Nephron progenitor cell (in vitro differentiated cells): ENCODE measurements at places on chromosomes 1 and 21.

DNA sequence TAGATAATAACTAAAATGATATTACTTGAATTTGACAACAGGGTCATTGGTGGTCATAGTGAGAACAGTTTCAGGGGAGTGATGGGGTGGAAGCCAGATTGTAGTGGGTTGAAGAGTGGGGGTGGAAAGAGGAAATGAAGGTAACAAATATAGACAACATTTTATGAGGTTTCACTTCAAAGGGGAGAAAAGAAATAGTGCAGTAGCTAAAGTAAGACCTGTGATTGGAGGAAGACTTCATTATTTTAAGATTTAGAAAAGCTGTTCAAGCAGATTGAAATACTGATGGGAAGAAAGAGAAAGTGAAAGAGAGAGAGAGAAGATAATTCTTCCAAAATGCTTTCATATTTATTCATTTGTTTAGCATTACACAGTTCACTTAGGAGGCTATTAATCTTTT is 52.0 kb upstream of the KCNA3 start:
- no peak for DNase-seq

GRCh38 chr21:37868446-37869295 is 47.6 kb downstream of the KCNJ6 start:
- DNase-seq = no peak

GRCh38 chr1:111205714-111206050 is 5.2 kb upstream of the DENND2D start:
- DNase-seq = no peak

DNA sequence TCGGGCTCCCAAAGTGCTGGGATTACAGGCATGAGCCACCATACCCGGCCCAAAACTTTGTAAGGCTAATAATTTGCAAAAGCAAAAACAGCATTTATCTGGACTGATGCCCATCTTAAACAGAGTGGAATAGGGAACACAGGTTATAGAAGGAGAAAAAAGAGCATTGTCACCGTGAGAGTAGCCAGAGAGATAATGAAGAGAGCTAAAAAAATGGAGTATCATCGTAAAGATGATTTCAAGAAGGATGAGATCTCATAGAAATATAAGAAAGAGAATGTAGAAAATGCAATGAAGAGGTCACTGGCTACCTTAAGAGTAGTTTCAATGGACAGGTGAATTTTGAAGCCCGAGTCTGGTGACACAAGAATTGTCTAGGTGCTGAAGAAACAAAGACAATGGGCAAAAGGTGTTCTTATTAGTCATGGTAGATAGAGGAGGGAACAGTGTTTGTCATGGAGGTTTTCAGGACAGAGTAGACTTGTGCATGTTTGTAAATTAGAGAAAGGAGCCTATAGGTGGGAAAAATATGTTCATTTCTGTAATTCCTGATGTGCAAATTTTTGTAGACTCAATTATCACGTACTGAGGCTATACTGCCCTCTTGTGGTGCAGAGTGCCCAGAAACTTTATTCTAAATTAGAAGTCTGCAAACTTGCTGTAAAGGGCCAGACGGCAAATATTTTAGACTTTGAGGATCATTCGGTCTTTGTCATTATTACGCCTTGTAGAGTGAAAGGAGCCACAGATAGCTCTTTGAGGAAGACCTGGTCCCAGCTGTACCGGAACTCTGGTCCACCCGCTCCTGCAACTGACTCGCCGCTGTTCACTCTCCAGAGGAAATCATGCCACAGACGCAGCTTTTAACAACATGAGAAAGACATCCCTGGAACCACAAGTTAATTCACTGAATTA is 8.1 kb upstream of the TMEM183A start:
- DNase-seq = peak; percentile 65

DNA sequence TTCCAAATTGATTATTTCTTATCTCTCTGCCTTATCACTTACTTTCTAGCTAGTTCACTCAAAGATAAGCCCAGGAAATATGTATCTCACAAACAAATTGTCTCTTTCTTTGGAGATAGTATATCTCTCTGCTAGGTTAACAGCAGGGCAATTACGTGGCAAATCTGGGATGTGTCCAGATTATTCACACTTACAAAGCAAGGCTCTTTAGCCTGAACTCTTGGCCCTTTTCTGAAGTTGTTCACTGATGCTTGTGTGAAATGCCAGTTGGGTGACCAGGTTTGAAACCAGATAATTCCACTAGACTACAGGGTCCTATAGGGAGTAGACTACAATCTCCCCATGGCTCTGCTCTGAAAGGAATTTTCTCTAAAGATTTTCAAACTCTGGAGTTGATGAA is 30.8 kb upstream of the FAM78B start:
- DNase-seq = no peak

DNA sequence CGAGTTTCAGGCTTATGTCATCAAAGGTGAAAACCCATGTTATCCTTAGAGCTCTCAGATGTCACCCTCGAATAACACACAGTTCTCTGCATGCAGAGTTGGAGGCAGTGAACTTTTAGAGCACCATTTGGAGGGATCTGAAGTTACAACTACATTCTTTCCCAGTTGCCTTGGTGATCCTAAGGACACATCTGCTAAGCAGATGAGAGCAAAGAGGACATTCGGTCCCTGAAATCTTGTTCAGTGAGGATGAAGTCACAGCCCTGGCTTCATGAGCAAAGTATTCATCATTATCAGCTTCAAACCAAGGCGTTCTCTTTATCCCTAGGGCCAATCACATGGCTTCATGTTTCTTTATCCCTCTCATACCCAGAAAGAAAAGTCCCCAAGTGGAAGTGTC is 23.1 kb upstream of the MCOLN2 start:
- DNase-seq = no peak

DNA sequence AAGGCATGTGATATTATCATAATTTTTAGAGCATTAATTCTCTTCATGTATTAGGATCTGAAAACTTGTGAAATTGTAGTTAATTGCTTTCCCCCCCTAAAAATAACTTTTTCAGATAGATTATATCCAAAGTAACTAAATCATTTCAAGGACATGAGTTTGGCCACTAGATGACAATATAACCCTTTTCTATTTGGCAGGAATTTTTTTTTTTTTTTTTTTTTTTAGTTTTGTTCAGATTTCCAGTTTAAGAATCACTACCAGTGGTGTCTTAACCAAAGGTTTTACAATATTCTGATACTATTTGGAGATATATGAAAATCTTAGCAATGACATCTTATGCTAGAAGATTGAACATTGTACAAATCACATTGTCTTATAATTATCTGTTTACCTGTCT is 370.8 kb downstream of the AMY1C start:
- DNase-seq = no peak
